ENCODE measurements at places on chromosomes 1 and 21.

DNA sequence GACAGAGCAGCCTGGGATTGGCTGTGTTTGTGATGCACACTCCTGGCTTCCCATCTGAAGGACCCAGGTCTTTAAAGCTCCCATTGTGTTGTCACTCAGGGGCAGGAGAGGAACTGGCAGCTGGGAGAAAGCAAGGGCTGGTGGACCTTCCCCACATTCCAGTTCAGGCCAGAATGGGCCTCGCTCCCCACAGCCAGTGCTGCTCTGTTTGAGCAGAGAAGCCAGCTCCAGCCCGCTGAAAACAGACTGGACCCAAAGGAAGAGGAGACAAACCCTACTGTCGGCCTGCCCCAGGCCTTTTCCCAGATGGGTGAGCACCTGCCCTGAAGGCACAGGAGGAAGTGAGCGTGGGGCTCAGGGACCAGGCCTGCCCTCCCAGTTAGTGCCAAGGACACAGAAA is 499.4 kb downstream of the NPHP4 start:
- DNase-seq, result no peak

- DNase-seq, result no peak
Measured at GRCh38 chr1:37605061-37605650, 9.4 kb upstream of the GNL2 start.

- DNase-seq, result no peak
Measured at GRCh38 chr1:86345042-86345441, 51.1 kb downstream of the ODF2L start.

- no peak for DNase-seq
Measured at GRCh38 chr1:34785875-34786470, 5.0 kb downstream of the GJB3 start.

DNA sequence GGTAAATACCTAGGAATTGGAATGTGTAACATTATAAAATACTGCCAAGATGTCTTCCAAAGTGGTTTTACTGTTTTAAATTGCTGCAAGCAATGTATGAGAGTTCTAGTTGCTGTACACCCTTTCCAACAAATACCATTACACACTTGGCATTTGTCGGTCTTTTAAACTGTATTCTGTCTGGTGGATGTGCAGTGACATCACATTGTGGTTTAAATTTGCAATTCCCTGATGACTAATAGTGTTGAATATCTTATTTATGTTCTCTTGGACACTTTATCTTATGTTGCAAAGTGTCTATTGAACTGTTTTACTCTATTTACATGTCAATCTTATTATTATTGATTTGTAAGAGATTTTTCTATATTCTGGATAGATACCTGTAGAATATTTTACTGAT is 561.2 kb upstream of the B3GALT2 start:
- DNase-seq, result no peak

GRCh38 chr1:37146071-37146470 is 111.8 kb upstream of the GRIK3 start:
- no peak for DNase-seq

GRCh38 chr1:158053276-158053675 is 59.8 kb downstream of the KIRREL1 start:
- no peak for DNase-seq

- DNase-seq, result no peak
Measured at GRCh38 chr1:224198572-224198971, 15.5 kb downstream of the DEGS1 start.

DNA sequence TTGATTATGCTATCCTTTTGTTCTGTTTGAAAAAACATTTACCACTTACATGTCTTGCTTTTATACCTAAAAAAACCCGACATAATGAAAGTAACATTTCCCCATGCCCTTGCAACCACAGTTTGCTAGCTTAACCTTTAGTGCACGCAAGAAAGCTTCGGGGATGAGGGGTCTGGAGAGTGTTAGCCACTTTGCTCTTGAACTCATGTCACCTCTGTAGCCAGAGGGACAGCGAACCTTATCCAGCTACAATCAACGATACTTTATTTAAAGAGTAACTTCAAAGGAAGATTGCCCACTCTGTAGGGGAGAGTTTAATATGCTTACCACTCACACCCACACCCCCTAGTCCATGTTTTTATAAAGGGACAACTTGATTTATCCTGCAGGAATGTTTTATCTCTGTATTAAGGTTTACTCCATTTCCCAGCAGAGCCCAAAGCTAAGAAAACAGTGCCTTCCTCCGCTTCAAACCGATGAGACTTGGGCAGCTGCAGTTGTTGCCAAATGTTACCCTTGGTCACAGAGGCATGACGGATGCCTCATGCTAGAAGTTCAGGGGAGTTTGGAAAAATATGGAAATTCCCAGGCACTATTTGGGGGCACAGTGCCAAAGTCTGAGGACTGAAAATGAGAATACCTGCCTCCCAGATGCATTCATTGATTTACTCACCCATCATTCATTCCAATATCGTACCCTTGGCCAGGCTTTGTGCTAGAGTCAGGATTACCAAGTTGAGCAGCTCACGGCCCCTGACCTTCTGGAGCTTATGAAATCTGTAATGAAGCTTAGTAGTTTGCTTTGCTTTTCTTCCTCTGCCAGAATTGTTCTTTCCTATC is 61.4 kb upstream of the VCAM1 start:
- DNase-seq, result no peak

- no peak for DNase-seq
Measured at GRCh38 chr1:16191916-16192546, 20.4 kb downstream of the ARHGEF19 start.

DNA sequence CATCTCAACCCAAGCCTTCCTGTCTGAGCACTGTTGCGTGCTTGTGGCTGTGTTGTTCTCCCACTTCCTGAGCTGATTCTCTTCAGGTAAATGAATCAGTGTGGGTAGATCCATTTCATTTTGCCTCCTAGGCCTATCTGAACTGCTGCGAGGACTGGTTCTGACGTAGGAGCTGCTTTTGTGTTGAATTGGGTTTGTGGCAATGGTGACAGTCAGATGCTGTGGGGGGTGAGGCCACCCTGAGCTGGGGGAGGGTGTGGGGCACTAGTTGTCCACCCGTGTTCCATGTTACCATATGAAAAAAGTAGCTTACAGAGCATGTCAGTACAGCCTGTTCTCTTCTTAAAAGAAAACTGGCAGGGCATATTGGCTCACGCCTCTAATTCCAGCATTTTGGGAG is 81.5 kb downstream of the MRPS6 start:
- no peak for DNase-seq

DNA sequence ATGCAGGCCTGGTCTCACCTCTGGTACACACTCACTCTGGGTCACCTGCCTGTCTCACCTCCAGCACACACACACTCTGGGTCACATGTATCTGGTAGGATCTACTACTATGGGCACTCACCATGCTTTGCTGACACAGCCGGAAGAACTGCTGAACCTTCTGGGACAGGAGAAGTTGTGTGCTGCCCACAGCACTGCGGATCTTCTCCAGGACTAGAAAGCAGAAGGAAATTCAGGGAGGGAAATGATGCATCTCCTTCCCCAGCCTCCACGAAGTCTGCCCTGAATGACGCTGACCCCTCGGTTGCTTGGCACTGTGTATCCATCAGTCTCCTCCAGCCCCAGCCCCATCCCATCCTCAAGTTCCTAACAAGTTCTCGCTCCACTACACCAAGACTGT is 7.9 kb upstream of the SMIM12 start:
- DNase-seq, result peak; percentile 16

DNA sequence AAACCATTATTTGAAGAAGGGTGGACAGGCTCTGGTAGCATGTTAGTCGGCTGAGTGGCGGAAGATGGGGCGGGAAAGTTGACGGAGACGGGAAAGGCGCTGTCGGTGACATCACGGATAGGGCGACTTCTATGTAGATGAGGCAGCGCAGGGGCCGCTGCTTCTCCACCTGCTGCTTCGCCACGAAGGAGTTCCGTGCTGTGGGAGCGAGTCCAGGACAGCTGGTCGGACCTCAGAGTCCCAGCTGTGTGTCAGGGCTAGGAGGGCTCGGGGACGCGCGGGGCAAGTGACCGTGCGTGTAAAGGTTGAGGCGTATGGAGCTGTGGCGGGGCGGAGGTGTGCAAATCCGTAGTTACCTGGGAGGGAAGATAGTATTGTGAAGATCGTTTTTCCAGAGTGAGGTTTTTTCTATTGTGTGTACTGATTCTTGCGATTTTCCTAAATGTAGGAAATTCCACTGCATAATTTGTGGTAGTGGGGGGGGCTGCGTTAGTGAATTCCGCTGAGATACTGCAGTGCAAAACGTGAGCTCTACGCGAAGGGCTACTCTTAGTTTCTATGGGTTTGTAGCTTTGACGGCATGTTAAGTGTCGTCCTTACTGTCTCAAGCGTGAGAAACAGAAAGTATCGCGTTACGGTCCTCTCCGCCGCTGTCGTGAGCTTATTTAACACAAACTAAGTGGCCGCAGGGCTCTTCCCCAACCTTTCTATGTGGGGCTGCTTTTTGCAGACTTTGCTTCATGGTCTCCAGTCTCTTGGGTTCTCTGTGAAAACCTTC is 111.2 kb upstream of the NBPF11 start:
- DNase-seq, result peak; percentile 65

DNA sequence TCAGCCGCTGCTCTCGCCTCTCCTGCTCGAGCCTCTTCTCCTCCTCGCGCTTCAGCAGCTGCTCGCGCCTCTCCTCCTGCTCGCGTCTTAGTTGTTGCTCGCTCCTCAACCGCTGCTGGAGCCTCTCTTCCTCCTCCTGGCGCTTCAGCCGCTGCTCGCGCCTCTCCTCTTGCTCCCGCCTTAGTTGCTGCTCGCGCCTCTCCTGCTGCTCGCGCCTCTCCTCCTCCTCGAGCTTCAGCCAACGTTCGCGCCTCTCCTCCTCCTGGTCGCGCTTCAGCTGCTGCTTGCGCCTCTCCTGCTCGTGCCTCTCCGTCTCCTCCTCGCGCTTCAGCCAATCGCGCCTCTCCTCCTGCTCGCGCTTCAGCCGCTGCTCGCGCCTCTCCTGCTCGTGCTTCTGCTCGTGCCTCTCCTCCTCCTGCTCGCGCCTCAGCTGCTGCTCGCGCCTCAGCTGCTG is 3.7 kb downstream of the TCHH start:
- DNase-seq, result no peak

DNA sequence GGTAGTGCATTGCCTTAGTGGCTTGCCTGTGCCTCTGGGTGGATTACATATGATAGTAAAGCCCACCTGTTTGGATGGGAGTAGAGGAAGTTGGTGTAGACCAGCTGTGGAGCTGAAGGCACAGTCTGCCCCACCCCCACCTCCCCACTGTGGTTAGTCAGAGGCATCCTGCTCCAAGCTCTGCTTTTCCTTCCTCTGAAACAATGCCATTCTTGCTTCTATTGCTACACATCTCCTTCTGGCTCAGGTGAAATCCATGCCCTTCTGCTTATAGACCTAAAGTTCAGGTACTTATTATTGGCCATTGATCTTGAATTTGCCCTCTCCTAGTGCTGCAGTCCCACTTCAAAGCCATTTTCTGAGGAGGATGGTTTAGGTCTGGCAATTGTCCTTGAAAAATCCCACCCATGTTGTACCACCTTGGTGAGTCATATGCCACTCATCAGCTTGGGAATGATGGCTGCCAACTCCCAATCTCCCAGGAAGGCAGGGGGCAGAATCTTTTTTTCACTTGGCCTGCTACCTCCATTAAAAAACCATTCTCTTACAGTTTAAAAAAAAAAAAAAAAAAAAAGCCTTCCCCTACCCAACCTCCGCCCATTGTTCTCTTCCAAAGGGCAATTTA is 6.7 kb upstream of the TXLNA start:
- no peak for DNase-seq

DNA sequence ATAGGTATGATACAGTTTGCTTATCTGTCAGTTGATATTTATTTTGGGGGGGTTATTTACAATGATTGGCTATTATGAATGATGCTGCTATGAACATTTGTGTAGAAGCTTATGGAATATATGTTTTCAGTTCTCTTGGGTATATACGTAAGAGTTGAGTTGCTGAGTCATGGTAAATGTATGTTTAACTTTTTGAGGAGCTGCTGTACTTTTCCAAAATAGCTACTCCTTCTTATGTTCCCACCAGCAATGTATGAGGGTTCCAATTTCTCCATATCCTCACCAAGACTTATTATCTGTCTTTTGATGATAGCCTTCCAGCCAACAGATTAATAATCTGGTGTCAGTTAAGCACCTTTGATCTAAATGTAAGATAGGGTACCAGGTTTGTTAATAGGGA is 11.9 kb downstream of the SOAT1 start:
- DNase-seq, result no peak

DNA sequence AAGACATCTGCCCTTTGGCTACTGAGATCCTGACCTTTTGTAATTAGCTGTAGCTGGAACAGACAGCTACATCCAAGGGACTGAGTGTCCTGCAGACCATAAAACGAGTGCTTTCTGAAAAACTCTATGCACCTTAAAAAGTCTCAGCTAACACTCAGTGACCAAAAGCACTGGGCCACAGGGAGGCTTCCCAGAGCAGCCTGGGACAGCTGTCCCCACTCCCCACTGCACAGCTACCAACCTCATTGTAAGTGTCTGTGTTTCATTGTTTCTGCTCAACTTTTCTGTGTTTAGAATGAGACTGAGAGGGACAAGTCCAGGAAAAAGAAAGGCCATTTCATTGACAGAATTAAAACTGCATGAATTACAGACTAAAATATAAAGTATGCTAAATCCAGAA is 80.7 kb downstream of the SMYD2 start:
- no peak for DNase-seq

GRCh38 chr1:95230768-95231191 is 3.2 kb upstream of the RWDD3 start:
- DNase-seq, result no peak

DNA sequence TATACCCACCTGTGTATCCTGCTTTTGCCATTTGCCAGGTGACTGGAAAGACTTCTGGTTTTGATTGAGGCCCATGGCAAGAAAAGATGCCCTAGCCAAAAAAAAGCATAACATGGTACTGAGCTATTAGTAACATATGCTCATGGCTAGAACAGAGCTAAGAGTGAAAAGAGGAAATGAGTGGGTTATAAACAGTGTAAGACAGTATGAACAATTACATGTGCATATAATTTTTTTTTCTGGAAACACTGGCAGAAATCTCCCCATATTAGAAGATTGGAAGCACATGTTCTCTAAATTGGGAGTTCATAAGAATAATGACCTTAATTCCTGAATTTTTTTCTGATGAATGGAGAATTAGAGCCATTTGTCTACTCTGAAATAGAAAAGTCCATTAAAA is 41.2 kb upstream of the PDC start:
- no peak for DNase-seq

GRCh38 chr1:188188317-188188716 is 1359.6 kb downstream of the PLA2G4A start:
- no peak for DNase-seq

- no peak for DNase-seq
Measured at GRCh38 chr1:218259339-218259738, 25.8 kb upstream of the RRP15 start.
